ENCODE measurements at places on chromosomes 7 and 10.

DNA sequence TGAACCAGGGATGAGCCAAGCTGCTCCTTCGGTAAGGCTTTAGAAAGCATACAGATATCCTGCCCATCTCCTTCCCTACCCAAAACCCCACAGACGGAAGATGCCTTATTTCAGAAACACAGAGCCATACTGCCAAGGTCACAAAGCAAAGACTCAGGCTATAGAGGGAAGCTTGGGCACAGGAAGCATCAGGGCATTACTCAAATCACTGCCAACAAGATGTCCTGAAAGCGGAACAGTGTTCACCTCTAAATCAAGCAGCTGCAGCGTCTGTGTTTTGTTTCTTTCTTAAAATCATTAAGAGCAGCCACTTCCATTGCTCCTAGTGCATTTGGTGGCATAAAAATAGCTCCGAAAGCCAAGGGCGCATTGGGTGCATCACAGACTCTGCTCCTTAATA is 307.3 kb downstream of the SORCS1 start:
- DNase-seq: no peak

GRCh38 chr10:93160829-93161228 is 87.1 kb downstream of the CYP26A1 start:
- DNase-seq: no peak

GRCh38 chr10:43667761-43668386 is 19.2 kb upstream of the ZNF32 start:
- no peak for DNase-seq

GRCh38 chr7:37993060-37993501 is 72.6 kb downstream of the EPDR1 start:
- no peak for DNase-seq

DNA sequence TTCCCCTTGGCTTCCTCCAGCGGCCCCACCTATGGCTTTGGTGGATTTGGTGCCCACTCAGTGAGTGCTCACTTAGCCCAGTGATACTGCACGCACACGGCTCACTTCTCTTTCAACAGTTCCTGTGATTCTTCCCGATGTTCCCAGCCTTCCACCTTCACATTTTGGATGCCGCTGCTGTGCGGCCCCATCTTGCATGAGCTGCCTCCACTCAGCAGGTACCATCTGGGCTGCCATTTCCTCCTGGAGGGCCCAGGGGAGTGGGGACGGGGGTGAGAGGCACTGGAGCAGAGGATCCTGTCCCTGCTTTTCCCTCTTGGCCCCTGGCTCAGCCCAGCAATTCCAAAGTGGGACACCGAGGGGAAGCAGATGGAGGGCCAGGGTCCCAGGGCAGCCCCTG is 323.3 kb upstream of the ZNF32 start:
- no peak for DNase-seq

DNA sequence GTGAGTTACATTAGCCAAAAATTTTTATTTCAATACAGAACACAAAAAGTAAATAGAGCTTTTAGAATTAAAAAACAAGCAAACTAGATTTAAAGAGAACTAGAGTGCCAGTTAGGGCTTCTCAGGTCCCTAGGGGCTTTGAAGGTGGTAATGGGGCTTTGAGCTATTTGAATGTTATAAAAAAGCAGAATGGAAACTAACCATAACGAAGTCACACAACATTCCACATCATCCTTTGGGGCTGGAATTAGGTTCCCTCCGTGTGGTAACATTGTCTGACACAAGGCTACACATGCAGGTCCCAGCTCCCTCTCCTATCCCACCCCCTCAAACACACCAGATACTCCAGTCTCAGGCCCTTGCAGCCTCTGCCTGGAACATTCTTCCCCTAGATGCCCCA is 15.3 kb downstream of the JAZF1 start:
- no peak for DNase-seq

DNA sequence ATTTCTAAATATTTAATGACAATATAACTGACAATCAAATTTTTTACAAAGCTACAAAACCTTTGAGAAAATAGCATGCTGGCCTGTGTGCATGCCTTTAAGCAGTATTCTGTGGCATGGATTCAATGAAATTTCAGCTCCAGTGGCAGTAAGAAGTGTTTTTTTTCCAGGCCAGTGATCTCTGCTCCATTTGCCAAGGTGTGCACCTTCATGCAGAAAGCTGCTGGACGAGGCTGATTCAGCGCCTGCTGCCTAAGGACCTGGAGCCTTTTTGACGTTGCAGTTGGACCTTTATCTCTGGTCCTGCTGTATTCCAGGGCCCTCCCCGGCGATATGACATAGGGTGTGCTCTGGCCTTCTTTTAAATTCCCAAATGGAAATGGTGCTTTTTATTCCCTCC is 26.6 kb downstream of the VWC2 start:
- no peak for DNase-seq

DNA sequence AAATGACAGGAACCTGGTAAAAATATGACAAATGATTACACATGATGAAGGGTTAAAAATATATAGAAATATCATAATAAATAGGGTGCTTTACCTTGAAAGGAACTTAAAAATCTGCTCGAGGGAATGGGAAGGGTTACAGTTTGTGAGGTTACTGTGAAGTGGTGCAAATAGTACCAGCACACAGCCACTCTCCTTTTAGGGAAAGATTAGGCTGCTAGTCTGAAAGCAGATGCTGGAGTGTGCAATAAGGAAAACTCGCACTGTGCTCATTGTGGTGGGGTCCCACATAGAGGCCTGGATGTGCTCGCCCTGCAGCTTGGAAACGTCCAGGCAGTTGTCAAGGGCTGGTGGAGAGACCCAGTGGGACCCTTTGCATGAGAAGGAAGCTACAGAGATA is 145.9 kb upstream of the TBX20 start:
- no peak for DNase-seq

DNA sequence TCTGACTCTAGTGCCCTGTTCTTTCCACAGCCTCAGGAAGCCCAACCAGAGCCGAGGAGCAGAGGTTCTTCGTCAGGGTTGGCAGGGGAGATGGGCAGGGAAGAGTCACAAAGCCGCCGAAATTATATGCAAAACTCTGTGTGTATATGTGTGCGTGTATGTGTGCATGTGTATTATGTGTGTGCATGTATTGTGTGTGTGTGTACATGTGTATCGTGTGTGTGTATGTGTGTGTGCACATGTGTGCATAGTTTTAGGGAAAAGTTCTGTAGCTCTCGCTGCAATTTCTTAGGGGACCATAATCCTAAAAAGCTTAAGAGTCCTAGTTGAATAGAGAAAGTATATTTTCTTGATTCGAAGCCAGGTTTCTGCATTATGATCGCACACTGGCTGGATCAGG is 17.0 kb downstream of the DNAJB12 start:
- DNase-seq: no peak

GRCh38 chr7:20199015-20199737 is 18.0 kb downstream of the MACC1 start:
- DNase-seq: no peak

Measured in right renal cortex interstitium (tissue), 3 donors.